ENCODE measurements at places on chromosomes 7 and 10.

- DNase-seq, result no peak
Observed at GRCh38 chr7:112118581-112119566, 87.3 kb downstream of the DOCK4 start.

GRCh38 chr7:152583006-152583405 lies 92.9 kb downstream of the XRCC2 start:
- no peak for DNase-seq

DNA sequence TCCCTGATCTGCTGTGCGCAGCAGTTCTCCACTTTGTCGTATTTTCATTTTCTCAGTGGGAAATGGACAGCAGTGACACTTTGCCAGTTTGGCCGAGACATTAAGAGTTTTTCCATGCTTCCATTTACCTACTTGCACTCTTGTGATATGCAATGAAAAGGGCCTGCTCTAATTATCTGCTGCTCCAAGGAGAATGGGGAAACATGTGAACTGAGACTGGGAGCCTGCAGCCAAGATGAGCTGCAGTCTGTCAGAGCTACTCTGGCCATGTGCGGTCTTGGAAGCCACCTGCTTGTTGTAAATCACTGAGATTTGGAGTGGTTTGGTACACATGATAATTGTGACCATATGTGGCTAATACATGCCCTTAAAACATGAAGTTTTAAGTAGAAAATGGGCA lies 586.6 kb upstream of the POT1 start:
- DNase-seq, result no peak

- DNase-seq, result no peak
Observed at GRCh38 chr10:63819753-63820329, 298.6 kb downstream of the REEP3 start.

DNA sequence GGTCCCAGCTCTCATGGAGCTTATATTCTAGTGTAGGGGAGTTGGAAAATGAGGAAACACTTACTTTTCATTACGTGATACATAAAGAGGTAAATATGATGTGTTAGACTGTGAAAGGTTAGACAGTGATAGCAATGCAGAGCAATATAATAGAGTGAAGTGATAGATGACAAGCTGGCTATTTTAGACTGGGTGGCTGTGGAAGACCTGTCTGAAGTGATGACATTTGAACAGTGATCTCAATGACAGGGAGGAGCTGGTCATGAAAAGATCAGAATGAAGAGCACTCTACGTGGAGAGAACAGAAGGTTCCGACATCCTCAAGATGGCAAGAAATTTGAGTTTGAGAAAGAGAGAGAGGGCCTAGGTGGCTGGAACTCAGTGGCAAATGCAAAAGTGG lies 118.9 kb upstream of the MKLN1 start:
- no peak for DNase-seq

Measured in T-helper 9 cell (primary cell).